ENCODE measurements at places on chromosomes 3 and 15.

DNA sequence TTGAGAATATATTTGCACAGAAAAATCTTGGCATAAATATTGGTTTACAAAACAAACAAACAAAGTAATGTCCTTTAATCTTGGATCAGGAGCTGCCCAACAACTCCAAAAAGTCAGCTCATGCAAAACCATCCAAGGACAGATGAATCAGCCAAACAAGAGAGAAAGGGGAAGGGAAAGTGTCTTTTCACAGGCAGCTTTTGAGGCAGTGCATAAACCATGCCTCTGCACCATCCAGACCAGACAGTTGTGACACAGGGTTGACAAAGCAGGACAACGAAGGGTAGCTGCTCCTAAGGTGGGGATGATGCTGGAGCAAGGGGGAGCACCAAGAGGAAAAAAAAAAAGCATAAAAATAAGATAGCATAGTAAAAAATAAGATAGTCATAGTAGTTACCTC lies 8.7 kb downstream of the CD86 start:
- no peak for DNase-seq

DNA sequence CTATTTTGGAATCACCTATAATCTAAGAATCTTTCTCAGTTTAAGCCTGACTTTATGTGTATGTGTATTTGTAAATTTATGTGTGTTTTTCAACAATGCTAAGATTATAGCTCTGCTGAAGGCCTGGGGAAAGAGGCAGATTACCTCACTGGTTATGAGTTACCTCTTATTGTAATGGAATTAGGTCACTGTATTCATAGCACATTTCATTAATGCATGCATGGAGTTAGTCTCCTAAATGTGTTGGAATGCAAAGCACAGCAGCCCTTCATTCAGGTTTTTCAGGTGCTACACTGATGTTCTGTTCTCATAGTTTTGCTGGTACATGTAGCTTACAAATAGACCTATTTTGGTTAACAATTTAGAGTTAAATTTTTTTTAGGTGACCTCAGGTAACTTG lies 9.5 kb downstream of the GPR87 start:
- no peak for DNase-seq

DNA sequence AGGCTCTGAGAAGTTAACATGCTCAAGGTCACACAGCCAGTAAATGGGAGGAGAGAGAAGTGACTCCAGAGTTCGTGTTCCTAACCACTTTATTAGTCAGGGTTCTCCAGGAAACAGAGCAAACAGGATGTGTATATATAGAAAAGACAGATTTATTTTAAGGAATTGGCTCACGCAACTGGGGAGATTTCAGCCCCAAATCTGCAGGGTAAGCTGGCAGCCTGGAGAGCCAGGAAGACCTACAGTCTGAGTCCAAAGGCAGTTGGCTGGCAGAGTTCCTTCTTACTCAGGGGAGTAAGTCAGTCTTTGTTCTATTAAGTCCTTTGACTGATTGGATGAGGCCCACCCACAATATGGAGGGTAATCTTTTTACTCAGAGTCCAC lies 118.2 kb upstream of the PROK2 start:
- DNase-seq: no peak

DNA sequence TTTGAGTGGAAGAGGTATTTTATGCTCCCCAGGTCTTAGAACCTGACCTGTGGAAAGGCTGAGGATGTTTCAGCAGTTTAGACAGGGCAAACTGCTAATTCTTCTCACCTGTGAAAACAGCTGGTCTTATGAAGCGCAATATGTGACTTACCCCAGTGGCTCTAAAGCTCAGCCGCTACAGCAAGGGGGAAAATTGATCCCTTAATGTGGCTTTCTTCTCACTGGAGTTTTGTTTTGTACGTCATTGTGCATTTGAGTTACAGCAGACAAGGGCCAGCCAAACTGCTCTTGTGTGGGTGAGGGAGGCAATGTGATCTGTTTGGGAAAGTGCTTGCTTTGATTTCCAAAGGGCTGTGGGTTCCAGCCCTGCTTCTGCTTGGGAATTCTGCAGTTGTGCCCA lies 293.4 kb upstream of the LRRFIP2 start:
- DNase-seq: no peak

GRCh38 chr15:64562003-64562640 lies 101.7 kb downstream of the ZNF609 start:
- DNase-seq: no peak

DNA sequence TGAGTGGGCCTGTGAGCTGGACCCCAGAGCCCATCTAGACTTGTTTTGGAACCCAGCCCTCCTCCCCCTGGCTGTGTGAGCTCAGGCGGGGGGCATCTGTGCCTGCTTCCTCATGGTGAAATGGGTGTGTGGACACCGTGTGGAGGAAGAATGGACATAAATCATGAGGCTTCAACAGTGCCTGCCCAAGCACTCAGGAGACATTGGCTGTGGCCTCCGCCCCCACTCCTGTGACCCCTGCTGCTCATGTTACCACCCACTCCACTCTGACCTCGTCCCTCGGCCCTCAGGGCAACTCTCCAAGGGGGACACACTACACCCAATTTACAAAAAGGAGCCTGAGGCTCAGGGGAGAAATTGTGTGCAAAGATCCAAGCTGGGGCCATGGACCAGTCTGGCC lies 16.6 kb downstream of the TPRA1 start:
- DNase-seq: no peak

- peak; percentile 85 for DNase-seq
Measured at GRCh38 chr3:120331076-120331475, 18.1 kb downstream of the LRRC58 start.
